ENCODE measurements at places on chromosomes 2 and 18.

DNA sequence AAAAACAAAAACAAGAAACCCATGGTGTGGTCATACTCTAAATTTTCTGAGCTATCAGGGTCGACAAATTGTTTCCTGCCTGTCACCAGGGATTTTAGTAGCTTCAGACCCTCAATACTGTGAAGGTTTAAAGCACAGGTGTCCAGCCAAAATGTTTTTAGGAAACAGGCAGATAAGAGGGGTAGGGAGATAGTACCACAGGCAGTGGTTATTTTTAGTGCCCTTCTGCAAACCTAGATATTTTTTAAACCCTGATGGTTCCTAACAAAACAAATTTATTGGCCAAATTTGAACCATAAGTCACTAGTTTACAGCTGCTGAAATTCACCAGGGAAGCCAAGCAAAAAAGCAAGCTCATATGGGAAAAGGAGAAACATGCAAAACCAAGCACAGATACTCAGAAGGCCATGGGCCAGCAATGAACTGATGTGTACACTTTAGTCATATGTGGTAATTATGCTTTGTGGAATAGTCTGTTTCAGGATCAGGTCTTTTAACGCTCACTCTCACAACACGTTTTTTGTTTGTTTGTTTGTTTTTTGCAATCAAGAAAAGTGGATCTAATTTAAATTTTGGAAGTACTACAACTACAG, 156.8 kb upstream of the STK17B start:
- DNase-seq = no peak

GRCh38 chr2:129707800-129708199, 271.7 kb upstream of the RAB6C start:
- no peak for DNase-seq

GRCh38 chr2:133139847-133140533, 428.3 kb downstream of the NCKAP5 start:
- no peak for DNase-seq

DNA sequence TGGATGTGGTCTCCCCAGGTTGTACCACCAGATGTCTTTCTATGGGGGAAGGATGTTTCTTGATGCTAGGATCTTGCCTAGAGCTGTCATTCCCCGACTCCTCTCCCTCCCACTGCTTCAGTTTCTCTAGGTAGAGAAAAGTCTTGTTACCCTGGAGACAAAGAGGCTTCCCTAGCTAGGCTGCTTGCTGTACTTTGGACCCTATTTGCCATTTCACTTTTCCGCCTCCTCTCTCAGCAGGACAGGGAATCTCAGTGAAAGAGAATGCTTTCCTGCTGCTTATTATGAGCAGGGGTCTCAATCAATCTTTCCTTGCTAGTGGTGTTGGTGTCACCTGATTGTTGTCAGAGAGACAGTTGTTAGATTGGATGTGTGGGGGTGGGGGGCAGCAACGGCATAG, 818.8 kb upstream of the GYPC start:
- DNase-seq = no peak

DNA sequence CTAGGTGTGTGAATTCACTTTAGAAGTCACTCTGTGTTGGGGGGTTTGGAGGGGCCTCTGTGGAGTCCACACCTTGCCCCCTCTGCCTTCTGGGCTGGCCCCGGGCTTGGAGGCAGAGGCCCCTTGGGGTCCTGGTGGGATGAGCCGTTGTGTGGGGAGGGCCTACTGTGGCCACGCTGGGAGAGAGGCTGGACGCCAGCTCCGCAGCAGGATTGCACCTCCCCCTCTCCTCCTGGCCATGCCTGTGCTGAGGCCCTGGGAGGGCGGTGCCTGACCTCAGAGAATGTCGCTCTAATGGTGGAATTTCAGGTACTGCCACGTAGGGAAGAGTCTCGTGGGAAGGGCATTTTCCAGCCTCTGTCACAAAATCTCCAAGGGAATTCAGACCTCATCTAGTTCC, 237.0 kb downstream of the ATAD2B start:
- no peak for DNase-seq

Measured in stimulated activated CD4-positive, alpha-beta T cell treated with anti-CD3 and anti-CD28 coated beads, TNF-alpha, amount 100 ng/mL, for 48 hours (primary cell).